ENCODE measurements at places on chromosomes 7 and 10. TPM values are rescaled to one million over a fixed set of nuclear protein-coding genes. Genes with fewer than 3 reads are reported as not detected.

GRCh38 chr10:62457598-62457997, 83.4 kb downstream of the ZNF365 start:
- no peaks in the 10 kb centered on the region for H3K36me3 ChIP-seq
- no peaks in the 10 kb centered on the region for H3K27me3 ChIP-seq
- H3K27ac ChIP-seq, result no peak overlapping the region

CHN2 gene
- total RNA-seq, result 3.6 TPM

RBP3 gene
- not detected for total RNA-seq

DNA sequence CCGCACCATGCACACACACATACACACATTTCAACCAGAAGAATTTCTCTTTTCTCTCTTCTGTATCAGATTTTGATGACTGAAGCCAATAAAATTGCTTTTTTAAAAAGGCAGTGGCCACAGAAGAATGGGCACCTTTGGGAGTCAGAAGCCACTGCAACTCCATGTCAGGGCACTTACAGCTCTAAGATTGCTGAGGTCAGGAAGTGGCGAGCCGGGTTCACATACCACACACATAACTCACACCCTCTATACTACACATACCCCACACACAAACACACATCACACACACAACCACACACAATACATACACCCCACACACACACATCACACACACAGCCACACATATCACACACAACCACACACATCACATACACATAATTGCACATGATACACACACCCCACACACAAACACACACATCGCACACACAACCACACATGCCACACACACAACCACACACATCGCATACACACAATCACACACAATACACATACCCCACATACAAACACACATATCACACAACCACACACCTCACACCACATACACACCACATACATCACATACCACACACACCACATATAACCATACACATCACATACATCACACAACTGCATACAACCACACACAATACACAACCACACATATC, 31.2 kb downstream of the GPRIN2 start:
- peak; percentile 94 for DNase-seq
- H3K27me3 ChIP-seq, result no peaks in the 10 kb centered on the region
- peak overlapping the region; percentile 81 for H3K27ac ChIP-seq
- H3K4me3 ChIP-seq, result no peak overlapping the region
- H3K36me3 ChIP-seq, result no peaks in the 10 kb centered on the region

DNA sequence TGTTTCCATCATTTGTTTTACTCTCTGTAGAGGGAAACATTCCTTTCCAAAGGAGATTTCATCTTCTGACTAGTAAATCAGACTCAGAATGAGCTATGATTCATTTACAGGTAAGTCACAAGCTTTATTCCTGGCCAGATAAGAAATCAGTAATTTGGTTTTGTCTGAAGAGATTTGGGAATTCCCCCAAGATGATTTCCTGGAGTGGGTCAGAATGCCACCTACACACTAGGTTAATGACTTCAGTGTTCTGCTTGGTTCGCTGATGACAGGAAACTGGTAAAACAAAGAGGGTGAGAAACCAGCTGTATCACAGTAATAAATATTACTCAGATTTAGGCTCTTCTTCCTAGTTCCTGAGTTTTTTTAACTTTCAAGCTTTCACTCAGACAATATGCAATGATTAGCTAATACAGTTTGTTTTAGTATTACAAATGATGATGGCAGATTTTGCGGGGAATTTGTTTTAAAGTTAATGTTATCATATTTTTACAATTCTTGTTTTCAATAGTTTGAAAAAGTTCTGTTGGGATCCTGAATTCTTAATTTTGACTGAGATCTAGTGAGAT, 8.3 kb upstream of the ASZ1 start:
- no peak overlapping the region for H3K4me3 ChIP-seq
- no peaks in the 10 kb centered on the region for H3K36me3 ChIP-seq
- no peak overlapping the region for H3K27ac ChIP-seq
- peak; percentile 16 for DNase-seq

FGFBP3 gene
- total RNA-seq, result 3.3 TPM

GRCh38 chr10:51552879-51553278, 146.5 kb downstream of the CSTF2T start:
- H3K4me3 ChIP-seq, result no peak overlapping the region
- H3K27ac ChIP-seq, result no peak overlapping the region
- no peaks in the 10 kb centered on the region for H3K27me3 ChIP-seq
- no peak for DNase-seq
- H3K36me3 ChIP-seq, result no peaks in the 10 kb centered on the region
- no peaks in the 10 kb centered on the region for H3K4me1 ChIP-seq

Measured in astrocyte (in vitro differentiated cells and primary cell).